CD4-positive, alpha-beta T cell treated with Interleukin-4 for 4 hours (primary cell): ENCODE measurements at places on chromosomes 5 and 9.
A peak's percentile ranks its signal among the peaks of the same experiment; 100 is the strongest.

DNA sequence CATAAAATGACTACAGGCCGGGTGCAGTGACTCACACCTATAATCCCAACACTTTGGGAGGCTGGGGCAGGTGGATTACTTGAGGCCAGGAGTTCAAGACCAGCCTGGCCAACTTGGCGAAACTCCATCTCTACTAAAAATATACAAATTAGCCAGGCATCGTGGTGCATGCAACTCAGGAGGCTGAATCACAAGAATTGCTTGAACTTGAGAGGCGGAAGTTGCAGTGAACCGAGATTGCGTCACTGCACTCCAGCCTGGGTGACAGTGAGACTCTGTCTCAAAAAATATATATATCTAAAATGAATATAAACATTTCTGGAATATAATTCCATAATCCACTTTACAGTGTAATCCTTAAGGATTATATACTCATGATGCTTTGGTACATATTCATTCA lies 66.5 kb downstream of the TEX10 start:
- DNase-seq, result no peak

DNA sequence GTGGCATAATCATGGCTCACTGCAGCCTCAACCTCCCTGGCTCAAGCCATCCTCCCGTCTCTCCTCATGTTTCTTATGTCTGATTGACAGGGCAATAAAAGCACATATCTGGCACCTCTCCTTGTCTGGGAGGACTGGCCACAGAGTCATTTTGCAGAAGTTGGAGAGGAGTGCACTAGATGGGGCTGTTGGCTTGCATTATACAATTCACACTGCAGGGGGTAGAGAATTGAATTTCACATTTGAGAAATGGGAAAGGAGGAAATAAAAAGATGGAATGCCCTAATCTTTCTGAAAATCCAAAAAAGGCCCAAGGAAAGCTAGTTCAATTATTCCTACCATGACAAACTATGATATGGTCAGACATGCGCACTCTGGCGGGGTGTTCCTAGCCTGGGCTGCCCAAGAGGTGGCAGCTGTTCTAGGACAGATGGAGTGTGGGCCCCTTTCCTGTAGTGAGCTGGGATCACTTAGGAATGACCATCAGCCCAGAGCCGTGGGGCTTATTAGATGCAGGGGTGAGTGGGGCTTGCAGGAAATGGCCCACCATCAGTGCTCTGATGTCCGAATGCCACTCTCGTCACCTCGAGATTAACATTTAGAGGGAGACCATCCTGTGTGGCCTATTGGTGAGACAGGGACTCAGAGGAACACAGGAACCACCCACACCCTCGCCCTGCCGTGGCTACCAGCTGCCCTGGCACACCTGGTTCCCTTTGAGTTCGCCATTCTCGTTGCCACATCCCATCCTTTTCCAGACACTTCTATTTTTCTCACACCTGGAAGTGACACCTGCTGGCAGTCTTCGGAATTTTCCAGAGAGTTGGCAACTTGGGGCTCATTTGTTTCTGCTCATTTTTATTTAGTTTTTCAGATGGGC lies 21.8 kb upstream of the ANKRD18A start:
- DNase-seq, result no peak

DNA sequence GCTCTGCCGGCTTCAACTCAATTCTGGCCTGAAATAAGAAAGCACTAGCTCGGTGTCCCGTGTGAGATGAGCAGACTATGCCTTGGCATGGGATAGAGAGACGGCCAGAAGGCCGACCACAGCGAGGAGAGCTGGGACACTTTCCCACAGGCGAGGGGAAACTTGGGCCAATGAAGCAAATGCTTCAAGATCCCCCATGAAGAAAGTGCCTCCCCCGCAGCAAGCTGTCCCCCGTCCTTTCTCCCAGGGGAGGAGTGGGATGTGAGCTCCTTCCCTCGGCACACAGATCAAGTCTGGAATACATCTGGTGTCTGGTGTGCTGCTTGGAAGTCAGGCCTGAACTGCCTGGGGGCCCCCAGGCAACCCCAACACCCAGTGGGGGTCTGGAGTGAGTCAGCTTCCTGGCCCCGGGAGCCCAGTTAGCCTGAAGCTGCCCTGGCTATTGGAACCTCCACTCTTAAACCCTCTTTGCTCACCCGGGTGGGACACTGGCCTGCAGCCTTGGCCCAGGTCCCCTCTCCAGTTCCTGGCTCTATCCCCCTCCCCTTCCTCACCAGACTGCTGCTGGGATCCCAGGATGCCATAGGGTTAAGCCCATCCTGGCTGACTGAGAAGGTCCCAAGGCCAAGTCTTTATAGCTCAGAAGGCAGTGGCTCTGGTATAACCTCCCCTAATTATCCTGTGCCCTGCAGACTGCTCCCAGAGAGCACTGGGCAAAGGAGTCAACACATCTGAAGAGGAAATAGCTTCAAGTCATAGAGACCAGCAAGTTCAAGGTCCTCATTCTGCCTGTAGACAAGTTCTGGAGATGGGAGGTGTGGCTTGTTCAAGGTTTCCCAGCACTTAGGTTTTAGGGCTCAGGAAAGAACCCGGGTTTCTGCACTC lies 205.3 kb downstream of the TTLL11 start:
- no peak for DNase-seq

GRCh38 chr5:106974272-106974671 lies 696.5 kb downstream of the EFNA5 start:
- no peak for DNase-seq

- DNase-seq, result no peak
These were observed 14.3 kb upstream of the OLFM1 start for GRCh38 chr9:135073081-135073740.

DNA sequence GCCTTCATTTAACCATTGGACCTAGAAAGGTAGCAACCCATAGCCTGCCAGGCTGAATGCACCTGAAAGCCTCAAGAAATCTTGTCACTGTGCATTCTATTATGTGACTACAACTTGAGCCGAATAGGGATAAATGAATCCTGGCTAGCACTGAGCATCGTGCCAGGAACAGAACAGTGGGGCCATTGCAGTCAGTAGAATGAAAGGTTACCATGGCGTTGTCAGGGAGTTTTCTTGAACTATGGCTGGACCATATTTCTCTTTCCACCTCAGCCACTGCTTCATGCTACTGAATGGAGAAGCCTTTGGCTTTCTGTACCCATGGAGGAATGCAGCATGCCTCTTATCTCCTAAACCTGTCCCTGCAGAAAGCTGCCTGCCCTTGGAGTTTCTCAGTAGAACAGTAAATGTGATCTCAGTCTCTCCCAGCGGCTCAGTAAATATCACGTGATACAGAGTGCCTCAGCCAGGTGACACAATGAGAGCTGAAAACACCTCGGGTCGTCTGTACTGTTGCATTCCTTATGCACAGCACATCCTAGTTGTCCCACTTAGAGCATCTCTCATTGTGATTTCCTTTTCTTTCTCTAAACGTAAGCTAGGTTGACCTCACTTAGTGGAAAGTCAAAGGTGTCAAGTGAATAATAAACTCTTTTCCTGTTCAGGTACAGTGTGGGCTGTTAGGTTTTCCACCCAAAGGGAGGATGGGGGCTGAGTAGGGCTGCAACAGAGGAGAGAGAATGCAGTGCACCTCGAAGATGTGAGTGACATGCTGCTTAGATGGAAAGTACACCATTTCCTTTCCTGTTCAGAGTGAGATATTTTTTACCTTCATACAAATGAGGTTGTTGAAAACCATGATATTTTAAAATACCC lies 115.3 kb downstream of the MACIR start:
- no peak for DNase-seq

DNA sequence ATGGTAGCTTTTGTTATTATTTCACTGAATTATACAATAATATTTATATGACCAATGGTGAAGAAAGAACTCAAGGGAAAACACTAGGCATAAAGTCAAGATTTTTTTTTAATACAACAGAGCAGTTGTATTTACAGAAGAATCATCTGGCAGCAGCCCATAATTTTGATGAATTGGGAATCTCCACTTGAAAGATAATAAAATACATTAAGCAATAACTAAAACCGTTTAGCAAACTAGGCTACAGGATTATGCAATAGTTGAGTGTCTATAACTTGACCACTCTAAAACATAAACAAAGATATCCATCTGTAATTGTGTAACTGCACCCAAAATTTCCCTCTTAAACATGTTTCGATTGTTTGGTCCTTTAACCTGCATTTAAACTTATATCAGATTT lies 80.8 kb downstream of the SNCAIP start:
- no peak for DNase-seq

DNA sequence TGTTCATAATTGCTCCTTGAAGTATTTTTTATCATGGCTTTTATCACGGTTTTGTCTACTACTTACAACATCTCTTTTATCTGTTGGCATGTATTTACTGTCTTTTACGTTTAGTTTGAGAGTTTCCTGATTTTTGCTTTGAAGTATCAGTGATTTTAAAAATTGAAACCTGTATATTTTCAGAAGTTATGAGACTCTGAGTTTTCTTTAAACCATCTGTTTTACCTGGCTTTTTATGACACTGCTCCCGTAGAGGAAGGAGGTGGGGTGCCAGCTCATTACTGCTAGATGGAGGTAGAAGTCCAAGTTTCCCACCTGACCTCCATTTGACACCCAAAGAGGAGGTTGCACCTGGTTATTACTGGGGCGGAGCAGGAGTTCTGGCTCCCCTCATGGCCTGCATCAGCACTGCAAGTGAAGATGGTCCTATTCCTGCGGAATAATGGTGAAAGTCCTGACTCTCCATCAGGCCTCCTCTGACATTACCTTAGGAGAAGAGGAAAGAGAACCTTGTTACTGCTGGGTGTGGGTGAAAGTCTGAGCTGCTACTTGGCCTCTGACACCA lies 10.0 kb upstream of the ZNF131 start:
- DNase-seq, result peak; percentile 39

GRCh38 chr5:137281201-137281600 lies 217.9 kb downstream of the SPOCK1 start:
- no peak for DNase-seq

DNA sequence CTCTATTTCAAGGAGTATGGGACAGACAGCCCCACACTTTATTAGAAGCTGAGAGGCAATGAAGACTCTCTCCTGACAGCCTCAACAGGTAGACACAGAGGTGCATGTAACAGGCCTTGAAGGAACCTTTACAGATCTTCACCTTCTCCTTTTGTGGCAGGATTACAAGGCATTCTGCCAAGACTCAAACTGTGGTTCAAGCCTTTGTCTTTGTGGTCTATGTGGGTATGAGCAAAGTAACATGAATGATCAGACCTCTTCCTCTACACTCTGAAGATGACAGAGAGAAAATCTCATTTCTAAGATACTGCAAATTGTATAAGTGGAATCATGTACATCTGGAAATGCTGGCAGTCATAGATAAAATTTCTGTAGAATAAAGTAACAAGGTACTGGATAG lies 346.9 kb downstream of the CDH9 start:
- DNase-seq, result no peak

DNA sequence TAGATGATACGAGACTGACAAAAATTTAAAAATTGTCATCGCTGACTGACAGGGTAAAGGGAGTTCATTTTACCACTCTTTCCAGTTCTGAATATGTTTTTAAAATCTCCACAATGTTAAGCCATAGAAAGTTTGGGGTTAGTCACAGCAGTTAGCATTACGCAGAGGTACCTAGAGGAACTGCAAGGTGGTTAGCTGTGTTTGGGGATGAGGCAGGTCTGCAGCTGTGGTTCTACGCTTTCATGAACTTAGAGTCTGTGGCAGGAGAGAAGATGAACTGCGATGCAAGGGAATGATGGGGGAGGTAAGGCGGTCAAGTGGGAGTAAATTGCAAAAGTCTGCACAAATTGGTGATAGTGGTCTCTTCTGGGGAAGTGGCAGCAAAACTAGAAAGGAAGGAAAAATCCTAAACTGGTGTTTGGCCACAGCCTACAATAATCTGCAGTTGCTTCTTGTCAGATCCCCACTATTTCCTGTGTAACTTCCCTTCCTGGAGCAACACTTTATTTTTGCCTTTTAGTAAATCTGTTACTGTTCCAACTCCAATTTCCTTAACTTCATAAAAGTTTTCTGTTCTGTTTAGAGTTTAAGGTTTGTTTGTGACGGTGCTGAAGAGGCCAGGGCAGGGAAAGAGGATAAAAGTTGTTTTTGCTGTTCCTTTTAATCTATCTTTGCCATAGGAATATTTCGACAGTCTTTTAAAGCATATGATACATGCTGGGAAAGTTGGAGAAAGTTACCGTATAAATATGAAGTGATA lies 38.6 kb upstream of the SNX2 start:
- no peak for DNase-seq

- DNase-seq, result no peak
These were observed 65.9 kb upstream of the CPLX2 start for GRCh38 chr5:175805256-175806011.

DNA sequence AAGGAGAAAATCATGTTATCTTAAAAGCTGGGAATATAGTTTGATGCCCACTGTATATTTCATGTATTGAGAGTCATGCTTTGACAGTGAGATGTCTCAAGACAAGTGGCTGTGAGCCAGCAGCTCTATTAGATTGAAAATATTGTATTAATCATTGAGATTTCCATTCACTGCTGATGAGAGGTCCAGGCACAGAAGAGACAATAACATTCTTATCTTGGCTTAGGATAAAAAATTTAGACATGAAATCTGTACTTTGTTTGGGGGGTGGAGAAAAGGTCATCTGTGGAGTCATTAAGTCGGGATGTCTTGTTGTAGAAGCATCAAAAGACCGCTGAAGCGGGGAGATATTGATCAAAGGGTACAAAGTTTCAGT lies 97.9 kb upstream of the EQTN start:
- DNase-seq, result no peak

DNA sequence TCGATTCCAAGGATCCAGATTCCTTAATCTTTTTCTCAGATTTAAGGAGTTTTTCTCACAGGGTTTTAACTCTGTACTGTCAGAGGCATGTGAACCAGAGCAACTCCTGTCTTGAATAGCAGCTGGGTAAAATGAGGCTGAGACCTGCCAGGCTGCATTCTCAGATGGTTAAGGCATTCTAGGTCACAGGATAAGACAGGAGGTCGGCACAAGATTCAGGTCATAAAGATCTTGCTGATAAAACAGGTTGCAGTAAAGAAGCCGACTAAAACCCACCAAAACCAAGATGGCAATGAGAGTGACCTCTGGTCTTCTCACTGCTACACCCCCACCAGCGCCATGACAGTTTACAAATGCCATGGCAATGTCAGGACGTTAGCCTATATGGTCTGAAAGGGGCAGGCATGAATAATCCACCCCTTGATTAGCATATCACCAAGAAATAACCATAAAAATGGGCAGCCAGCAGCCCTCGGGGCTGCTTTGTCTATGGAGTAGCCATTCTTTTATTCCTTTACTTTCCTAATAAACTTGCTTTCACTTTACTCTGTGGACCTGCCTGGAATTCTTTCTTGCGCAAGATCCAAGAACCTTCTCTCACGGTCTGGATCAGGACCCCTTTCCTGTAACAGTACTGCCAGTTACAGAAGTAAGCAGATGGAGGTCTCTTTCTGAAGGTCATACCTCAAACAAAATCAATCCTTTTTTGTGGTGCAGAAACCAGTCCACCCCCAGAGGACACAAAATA lies 87.1 kb downstream of the SLC38A9 start:
- no peak for DNase-seq

GRCh38 chr9:70080481-70081119 lies 37.0 kb downstream of the MAMDC2 start:
- DNase-seq, result no peak

DNA sequence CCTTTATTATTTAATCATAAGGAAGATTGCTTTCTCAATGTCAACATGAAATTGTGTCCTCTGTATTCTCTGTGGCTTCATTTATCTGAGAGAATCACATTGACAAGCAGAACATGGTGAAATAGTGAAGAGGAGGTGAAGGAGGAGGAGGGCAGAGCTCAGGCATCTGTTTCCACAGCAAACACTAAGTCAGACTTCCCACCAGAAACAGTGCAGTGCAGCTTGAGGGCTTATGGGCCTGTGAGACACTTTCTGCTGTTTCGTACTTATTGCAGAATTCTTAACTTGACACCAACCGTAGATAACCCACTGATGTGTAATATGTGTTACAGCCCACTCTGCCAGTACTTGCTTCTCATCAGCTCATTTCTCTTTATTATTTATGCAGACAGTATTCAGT lies 386.3 kb downstream of the DIRAS2 start:
- DNase-seq, result no peak
